Gastrocnemius medialis (tissue), 4 donors: ENCODE measurements at places on chromosomes 5 and 9. TPM values are rescaled to one million over a fixed set of nuclear protein-coding genes. Genes with fewer than 3 reads are reported as not detected.

DNA sequence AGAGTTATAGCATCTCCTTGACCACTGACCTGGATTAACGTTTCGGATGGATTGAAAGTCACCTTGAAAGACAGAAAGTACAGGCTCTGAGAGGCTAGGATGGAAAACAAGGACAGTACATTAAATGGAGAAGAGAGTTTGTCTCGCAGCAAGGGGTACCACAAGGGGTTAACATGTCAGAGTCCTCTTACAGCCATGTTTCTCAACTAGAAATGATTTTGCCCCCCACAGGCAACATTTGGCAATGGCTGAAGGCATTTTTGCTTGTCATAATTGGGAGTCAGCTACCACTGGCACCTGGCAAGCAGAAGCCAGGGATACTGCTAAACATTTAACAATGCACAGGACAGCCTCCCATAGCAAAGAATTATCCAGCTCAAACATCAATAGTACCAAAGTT, 90.8 kb upstream of the EQTN start:
- no peak for DNase-seq
- H3K36me3 ChIP-seq: no peaks in the 10 kb centered on the region
- H3K27me3 ChIP-seq: no peaks in the 10 kb centered on the region
- no peak overlapping the region for H3K4me3 ChIP-seq
- H3K27ac ChIP-seq: no peak overlapping the region
- no peaks in the 10 kb centered on the region for H3K4me1 ChIP-seq

- no peak for DNase-seq
- H3K27ac ChIP-seq: no peak overlapping the region
- H3K4me3 ChIP-seq: no peak overlapping the region
- no peaks in the 10 kb centered on the region for H3K4me1 ChIP-seq
These were observed 1215.9 kb downstream of the EFNA5 start for GRCh38 chr5:106454651-106455415.

DNA sequence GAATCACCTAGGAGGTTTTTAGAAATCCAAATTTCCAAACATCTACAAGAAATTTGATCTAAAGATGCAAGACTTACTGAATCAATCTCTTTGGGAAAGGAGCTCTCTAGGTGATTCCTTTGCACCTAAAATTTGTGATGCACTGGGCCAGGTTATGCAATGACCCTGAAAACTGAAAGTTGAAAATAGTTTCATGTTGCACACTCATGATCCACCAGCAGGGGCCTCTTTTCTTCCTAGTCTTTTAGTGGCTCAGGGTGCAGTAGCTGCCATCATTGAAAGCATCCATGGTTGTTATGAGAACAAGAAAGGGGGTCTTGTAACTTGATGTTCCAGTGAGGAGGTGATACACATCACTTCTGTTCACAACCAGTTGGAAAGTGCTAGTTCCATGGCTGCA, 486.8 kb downstream of the PSAT1 start:
- no peaks in the 10 kb centered on the region for H3K36me3 ChIP-seq
- H3K27me3 ChIP-seq: no peaks in the 10 kb centered on the region
- H3K27ac ChIP-seq: no peak overlapping the region
- H3K4me1 ChIP-seq: no peaks in the 10 kb centered on the region
- DNase-seq: no peak

GRCh38 chr9:93254061-93254481, 70.1 kb downstream of the WNK2 start:
- H3K4me1 ChIP-seq: peaks cover 15% of the 10 kb centered on the region
- no peak overlapping the region for H3K4me3 ChIP-seq

DNA sequence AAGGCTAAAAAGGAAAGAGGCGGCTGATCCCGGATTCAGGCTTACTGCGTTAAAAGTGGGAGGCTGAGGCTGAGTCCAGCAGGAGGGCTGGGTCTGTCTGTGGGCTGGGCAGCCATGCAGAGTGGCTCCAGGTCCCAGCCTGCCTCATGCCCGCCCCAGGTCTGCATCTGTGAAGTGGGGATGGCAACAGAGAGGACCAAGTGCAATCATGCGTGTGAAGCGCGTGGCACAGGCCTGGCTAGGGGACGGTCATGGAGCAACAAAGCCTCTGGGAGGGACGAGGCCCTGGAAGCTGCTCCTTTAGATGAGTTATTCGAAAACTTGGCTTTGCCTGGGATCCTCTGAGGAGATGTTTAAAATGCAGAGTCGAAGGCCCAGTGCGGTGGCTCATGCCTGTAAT, 30.4 kb upstream of the BARHL1 start:
- H3K4me3 ChIP-seq: no peak overlapping the region
- H3K36me3 ChIP-seq: no peaks in the 10 kb centered on the region
- no peaks in the 10 kb centered on the region for H3K4me1 ChIP-seq

GRCh38 chr9:92486371-92486770, 4.1 kb upstream of the ASPN start:
- no peaks in the 10 kb centered on the region for H3K27me3 ChIP-seq
- no peak for DNase-seq
- H3K27ac ChIP-seq: no peak overlapping the region
- H3K4me1 ChIP-seq: peaks cover 5% of the 10 kb centered on the region

- no peaks in the 10 kb centered on the region for H3K36me3 ChIP-seq
- H3K4me3 ChIP-seq: no peak overlapping the region
- DNase-seq: no peak
- H3K4me1 ChIP-seq: no peaks in the 10 kb centered on the region
- H3K27ac ChIP-seq: no peak overlapping the region
- no peaks in the 10 kb centered on the region for H3K27me3 ChIP-seq
These were observed 122.5 kb downstream of the TRPM3 start for GRCh38 chr9:70998962-70999361.

DNA sequence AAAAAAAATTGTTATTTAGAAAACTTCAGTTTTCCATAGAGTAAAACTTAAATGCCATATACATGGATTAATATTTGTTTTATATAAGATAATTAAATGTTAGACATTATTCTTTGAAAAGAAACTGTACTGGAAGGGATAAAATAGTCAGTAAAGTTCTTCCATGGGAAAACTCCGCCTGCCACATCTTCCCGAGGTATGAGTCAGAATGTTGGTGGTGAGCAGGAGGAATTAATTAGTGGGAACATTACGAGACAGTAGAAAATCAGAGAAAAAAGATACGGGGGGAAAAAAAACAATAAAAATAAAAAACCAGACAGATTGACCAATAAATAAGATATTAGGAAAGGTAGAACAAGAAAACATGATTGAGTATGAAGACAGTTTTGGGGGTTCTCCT, 930.3 kb upstream of the C9orf72 start:
- no peaks in the 10 kb centered on the region for H3K4me1 ChIP-seq
- no peak overlapping the region for H3K27ac ChIP-seq
- H3K27me3 ChIP-seq: no peaks in the 10 kb centered on the region
- no peaks in the 10 kb centered on the region for H3K36me3 ChIP-seq
- no peak overlapping the region for H3K4me3 ChIP-seq

DNA sequence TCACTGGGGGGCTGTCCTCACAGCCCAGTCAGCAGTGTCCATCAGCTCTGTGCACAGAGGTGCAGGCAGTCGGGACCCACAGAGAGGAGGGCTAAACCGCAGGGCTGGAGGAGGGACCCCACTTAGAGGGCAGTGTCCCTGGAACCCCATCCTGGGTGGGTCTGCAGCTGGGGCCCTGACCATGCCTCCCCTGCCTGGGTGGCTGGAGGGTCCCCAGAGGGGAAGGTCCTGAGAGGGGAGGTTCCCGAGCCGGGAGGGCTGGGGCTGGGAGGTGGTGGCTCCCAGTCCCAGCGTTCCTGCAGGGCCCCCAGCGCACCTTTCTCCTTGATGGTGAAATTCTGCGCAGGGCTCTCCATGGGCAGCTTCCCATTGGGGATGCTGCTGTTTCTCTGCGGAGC, 32.7 kb downstream of the EXOC3 start:
- H3K36me3 ChIP-seq: no peaks in the 10 kb centered on the region
- peaks cover 11% of the 10 kb centered on the region for H3K4me1 ChIP-seq
- H3K4me3 ChIP-seq: no peak overlapping the region
- H3K27me3 ChIP-seq: peaks cover 60% of the 10 kb centered on the region

- H3K36me3 ChIP-seq: no peaks in the 10 kb centered on the region
- peaks cover 4% of the 10 kb centered on the region for H3K4me1 ChIP-seq
- H3K27ac ChIP-seq: no peak overlapping the region
- H3K27me3 ChIP-seq: no peaks in the 10 kb centered on the region
- H3K4me3 ChIP-seq: no peak overlapping the region
- no peak for DNase-seq
These were observed 17.9 kb upstream of the SPINK4 start for GRCh38 chr9:33222031-33222430.

GRCh38 chr5:91535499-91535898, 152.4 kb upstream of the ARRDC3 start:
- no peak overlapping the region for H3K4me3 ChIP-seq
- H3K27me3 ChIP-seq: no peaks in the 10 kb centered on the region
- H3K27ac ChIP-seq: no peak overlapping the region
- H3K4me1 ChIP-seq: no peaks in the 10 kb centered on the region
- no peaks in the 10 kb centered on the region for H3K36me3 ChIP-seq
- DNase-seq: no peak

The MARCOL gene
- not detected for total RNA-seq

GRCh38 chr5:56434986-56435385, 201.9 kb upstream of the ANKRD55 start:
- no peaks in the 10 kb centered on the region for H3K27me3 ChIP-seq
- no peak overlapping the region for H3K27ac ChIP-seq
- no peak overlapping the region for H3K4me3 ChIP-seq
- no peaks in the 10 kb centered on the region for H3K36me3 ChIP-seq

DNA sequence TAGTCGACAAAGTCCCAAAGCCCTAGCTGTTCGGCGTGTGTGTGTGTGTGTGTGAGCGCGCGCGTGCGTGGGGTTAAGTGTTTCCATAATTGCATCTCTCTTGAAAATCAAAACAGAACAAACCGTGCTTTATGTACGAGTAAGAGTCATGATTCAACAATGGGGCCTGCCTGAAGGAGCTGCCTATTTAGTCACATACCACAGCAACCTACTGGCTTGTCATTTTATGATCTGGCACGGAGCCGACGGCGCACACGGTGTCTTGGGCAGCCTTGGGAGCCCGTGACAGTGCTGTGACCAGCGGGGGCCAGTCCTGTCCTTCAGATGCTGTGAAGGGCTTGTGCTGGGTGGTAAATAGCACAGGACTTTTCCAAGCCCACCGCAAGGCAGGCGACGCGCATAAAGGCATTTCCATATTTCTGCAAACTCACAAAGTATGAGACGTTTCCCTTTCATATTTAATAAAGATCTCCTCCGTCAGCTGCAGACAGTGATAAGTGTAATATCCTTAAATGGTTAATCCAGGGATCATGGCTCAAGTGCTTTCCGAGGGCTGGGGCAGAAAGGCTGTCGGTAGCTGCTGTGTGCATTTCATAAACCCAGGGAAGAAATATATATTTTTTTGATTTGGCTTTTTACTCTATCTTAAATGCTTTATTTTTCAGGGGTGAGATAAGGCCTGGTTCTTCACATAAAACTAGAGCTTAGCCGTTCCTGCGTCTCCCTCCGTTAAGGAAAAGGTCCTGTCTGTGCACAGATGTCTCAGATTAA, 270.2 kb upstream of the IRX1 start:
- no peak overlapping the region for H3K27ac ChIP-seq
- H3K36me3 ChIP-seq: no peaks in the 10 kb centered on the region
- no peak for DNase-seq
- no peak overlapping the region for H3K4me3 ChIP-seq
